Dermis blood vessel endothelial cell (primary cell): ENCODE measurements at places on chromosomes 4 and X.
A peak's percentile ranks its signal among the peaks of the same experiment; 100 is the strongest.

DNA sequence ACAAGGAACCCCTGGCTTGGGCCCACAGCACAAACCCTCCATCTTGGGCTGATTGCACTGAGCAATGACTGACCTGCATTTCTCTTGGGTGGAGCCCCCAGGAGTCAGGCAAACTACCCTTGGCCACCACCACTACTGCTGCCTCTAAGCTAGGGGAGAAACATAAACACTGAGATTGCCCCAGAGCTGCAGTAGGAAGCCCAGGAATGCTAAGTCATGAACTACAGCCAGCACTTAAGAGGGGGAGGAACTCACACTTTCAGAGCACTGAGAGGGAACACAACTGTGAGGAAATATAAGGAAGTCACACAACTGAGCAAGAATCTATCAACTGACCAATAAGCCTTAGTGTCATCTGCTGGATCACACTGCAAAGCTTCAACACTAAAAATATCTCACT, 111.6 kb upstream of the PPP3CA start:
- DNase-seq: no peak

DNA sequence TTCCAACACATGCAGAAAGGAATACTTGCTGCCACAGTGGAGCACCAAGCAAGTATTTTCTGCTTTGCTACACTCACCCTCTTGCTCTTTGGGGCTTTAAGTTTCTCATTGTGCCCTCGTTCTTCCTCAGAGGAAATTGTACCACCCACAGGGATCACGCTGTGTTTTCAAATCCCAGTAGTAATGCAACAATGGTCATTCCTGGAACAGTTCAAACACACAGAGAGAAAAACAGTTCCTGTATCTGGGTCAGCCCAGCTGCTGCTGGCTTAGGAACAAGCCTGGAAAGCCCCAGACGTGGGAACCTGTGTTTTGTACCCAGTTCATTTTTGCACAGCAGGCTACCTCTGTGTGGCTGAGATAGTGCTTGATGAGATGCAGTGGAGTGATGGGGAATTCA, 907.8 kb downstream of the STPG2 start:
- no peak for DNase-seq

DNA sequence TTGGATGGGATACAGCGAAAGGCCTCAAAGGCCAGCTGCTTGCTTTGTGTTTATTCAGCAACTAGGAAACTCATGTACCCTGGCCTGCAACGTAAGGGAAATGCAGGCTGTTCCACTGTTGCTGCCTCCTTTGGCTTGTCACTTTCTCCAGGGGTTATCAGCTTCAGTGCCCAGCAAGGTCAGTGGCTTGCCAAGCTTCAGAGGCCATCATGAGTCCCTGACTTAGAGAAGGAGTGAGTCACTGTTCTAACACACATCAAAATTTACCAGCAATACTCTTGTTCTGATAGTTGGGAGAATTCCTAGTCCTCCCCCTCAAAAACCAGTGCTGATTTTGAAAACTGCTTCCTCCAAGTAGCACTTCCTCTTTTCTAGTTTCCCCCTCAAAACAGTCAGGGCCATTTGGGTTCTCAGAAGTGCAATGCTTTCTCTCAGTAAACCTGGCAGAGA, 250.8 kb downstream of the ARHGAP24 start:
- peak; percentile 21 for DNase-seq

DNA sequence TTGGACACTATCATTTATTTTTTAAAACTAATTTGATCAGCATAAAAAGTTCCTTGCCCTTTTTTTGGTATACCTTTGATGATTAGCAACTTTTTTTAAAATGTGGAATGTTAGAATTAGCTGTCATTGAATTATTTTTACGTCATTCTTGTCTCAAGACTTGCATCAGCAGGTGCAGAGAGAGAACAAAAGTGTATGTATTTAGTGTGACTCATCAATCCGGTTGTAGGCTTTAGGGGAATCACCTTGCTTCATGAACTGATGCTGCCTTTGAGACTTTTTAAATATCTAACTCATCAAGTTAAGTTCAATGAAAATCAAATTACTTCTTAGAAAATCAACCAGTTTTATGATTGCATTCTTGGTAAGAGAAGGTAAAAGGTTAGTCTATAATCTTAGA, 125.1 kb downstream of the ARX start:
- DNase-seq: no peak

DNA sequence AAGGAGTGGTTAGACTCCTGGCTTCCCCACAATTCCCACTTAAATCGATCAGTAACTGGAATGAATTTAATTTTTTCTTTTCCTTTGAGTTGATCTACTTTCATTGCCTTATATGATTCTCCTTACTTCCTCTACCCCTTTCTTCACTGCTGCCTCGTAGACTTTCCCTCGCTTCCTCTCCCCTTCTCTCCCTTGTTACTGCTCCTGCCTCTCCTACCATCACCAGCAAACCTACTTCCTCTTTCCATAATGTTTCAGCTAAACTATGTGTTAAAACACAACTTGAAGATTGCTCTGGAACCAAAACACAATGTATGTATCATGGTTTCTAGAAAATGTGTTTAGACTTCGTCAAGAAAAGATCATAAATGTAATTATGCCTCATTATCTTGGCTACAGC, 132.0 kb upstream of the TET2 start:
- no peak for DNase-seq

GRCh38 chrX:103330681-103331288, 746 bp downstream of the TCEAL7 start:
- DNase-seq: peak; percentile 10

- DNase-seq: no peak
These were observed 584 bp upstream of the TMEM165 start for GRCh38 chr4:55395218-55395528.

- DNase-seq: peak; percentile 90
These were observed 192.5 kb upstream of the STK26 start for GRCh38 chrX:131830400-131831184.

DNA sequence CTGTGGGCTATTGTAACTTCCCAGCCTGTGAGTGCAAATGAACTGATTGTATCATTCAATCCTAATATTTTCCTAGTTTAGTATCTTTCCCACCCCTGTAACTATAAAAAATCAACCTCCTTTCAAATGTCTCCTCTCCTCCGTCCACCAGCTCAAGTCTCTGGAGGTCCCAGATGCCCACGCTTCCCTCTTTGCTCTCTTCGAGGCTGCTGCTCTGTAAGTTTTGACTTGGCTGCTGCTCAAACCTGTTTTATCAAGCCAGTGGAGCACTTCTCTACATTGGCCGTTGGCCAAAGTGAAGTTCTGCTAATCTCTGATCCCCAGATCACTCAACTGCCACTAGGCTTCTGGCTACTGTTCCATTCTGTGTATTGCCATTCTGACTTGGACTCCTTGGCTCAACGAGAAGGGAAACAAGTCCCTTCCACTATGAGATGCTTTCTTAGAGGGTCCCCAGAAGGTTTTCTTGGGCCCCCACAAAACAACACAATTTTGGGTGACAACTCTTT, 60.7 kb upstream of the RAPGEF2 start:
- DNase-seq: peak; percentile 21

DNA sequence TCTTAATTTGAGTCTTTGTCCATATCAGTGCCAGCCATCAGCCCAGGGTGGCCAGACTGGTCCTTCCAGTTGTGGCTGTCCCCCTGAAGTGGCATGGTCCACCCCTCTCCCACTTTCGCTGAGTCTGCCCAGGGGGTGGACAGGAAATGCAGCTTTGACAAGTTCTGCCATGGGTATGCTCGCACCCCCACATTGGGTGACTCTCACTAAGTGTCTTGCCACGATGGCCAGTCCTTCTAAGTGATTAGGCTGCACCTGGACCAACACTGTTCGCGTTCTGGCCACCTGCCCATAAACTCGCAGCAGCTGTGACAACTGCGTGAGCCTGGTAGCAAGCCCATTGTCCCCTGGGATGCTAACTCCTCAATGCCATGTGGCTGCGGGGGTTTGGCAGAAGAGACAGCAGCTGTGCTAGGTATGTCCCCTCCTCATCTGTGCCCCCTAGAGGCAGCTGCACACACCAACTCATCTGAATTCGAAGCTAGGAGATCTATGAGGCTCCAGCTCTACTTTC, 10.0 kb upstream of the LNX1 start:
- peak; percentile 63 for DNase-seq

- no peak for DNase-seq
These were observed 59.1 kb downstream of the ZFX start for GRCh38 chrX:24208496-24209240.

DNA sequence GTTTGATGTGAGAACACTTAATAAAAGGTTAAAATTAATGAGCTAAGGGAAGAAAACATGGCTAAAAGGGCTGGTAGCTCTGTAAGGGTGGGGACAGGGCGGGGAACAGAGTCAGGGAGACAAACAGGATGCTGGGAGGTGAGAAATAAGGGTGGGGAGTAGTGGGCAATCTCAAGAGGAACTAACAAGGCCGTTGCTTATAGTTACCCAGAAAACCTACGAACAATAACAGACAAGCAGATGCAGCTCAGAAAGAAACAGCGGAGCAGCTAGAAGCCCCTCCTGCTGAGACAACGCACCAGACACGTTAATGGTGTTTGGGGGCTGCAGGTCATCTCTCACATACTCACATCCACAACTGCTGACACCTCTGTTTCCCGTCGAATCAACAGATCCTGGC, 9.7 kb upstream of the KLF3 start:
- DNase-seq: no peak

GRCh38 chr4:185122681-185123345, 20.3 kb upstream of the SLC25A4 start:
- DNase-seq: no peak

DNA sequence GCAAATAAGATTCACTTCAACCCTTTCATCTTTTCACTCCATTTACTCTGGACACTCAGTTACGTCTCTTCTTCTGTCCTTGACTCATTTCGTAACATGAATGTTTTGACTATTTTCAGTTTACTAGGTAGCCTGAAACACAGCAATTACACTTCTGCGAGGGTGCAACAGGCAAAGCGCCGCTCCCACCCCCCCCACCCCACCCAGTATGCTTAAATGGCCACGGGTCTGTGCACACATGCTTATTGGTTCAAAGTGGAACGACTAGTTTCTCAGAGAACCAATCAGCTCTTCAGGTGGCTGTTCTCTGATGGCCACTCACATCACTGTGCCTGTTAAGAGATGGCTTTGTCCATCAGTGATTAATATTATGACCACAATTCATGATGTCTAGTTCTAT, 3.5 kb downstream of the BEND4 start:
- DNase-seq: no peak

DNA sequence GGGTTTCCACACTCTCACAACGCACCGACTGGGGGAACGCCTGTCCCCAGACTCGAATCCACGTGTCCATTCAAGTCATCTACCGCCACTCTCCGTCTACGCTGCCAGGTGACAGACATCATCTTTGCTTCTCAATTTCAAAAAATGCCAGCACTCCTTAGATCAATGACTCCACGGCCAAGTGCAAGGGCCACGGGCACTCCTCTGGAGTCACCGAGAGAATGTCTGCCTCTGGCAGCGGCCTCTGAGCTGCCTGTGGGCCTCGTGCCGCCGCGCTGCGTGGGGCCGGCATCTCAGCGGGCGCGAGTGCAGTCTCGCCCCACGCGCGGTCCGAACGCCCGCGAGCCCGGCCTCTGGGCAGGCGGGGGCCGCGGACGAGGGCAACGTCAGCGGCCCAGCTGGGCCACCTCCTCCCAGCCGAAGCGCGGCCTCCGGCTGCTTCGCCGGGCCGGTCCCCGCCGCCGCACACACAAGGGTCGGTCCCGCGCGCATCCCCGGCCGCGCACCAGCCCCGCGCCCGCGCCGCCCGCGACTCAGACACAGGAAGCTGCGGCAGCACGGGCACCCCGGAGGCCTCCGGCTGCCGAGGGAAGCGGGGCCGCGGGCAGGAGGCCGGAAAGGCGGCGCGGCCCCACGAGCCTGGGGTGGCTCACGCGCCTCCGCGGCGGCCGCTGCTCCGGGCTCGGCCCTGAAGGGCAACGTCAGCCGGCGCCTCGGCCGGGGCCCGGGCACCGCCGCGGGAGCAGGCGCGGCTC, 450 bp downstream of the ACSL1 start:
- DNase-seq: peak; percentile 42

GRCh38 chr4:43014256-43014655, 121.7 kb downstream of the GRXCR1 start:
- no peak for DNase-seq

- peak; percentile 63 for DNase-seq
These were observed 813 bp downstream of the DIAPH2 start for GRCh38 chrX:96685210-96686099.

GRCh38 chr4:110501826-110502225, 25.9 kb downstream of the ENPEP start:
- no peak for DNase-seq

GRCh38 chrX:103585411-103586313, at the start of gene TCEAL4:
Gene TCEAL4, plus strand, starts transcription at chrX:103585515. Its CDS starts 1,161 bp downstream, at chrX:103586676.
- DNase-seq: peak; percentile 52

- DNase-seq: no peak
These were observed 543.6 kb upstream of the FAM241A start for GRCh38 chr4:111601671-111602070.

- peak; percentile 64 for DNase-seq
These were observed 8.5 kb upstream of the AKAP17A start for GRCh38 chrX:1582686-1583437.

GRCh38 chrX:136185401-136186022, 38.2 kb downstream of the FHL1 start:
- peak; percentile 64 for DNase-seq
